NCI-H446 treated with DMSO at 0.1 percent for 48 hours (cell line): ENCODE measurements at places on chromosomes 3 and 15.

DNA sequence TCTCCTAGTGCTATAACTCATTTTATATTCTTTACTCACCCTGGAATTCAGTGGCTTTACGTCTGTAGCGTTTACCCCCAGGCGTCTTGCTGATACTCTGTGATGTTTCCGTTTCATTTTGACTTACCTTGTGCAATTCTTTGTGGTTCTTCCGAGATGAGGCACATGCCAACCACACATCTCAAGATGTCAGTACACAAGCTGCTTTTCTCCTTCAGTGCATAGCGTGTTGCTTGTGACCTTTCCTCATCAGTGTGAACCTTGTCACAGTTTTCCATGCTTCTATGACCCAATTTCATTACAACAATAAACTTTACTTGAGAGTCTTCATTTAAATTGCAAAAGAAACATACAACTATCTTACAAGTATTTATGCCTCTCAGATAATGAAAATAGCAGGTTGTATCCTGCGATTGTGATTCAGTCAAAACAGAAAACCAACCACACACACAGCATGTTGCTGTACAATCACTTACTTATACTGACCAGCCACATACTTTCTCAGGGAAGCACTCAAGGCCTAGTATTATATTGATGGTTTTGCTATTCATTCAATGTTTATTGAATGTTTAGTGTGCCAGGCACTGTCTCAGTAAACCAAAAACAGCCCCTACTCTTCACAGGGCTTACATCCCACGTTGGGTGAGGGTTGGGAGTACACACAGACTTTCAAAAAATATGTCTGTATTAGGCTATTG lies 4.6 kb upstream of the TBL1XR1 start:
- no peak for DNase-seq

DNA sequence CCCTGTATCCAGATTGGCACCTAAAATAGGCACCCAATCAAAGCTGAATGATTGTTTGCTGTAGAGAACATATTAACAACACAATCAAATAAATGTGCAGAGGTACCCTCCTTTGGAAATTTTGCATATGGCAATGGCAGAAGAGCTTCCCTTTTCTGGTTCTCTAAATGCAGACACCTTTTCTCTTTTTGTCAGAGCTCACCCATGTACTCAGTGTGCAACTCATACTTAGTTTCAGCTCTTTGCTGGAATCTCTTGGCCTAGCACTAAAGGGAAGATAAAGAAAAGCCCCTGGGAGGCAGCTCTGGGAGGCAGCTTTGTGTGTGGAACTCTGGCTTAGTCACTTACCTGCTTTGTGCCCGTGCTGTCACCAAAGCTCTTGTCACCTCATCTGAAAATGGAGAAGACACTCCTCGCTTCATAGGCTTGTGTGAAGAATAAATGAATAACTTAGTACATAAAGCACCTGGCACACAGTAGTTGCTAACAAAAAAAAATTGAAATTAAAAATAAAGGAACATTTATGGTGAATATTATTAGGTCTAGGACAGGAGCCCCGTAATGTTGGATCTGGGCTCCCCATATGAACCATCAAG lies 28.8 kb downstream of the ST6GAL1 start:
- DNase-seq = no peak

GRCh38 chr15:94494732-94495131 lies 263.4 kb downstream of the MCTP2 start:
- DNase-seq = no peak

- no peak for DNase-seq
Measured at GRCh38 chr3:180196658-180197057, 159.9 kb upstream of the PEX5L start.

DNA sequence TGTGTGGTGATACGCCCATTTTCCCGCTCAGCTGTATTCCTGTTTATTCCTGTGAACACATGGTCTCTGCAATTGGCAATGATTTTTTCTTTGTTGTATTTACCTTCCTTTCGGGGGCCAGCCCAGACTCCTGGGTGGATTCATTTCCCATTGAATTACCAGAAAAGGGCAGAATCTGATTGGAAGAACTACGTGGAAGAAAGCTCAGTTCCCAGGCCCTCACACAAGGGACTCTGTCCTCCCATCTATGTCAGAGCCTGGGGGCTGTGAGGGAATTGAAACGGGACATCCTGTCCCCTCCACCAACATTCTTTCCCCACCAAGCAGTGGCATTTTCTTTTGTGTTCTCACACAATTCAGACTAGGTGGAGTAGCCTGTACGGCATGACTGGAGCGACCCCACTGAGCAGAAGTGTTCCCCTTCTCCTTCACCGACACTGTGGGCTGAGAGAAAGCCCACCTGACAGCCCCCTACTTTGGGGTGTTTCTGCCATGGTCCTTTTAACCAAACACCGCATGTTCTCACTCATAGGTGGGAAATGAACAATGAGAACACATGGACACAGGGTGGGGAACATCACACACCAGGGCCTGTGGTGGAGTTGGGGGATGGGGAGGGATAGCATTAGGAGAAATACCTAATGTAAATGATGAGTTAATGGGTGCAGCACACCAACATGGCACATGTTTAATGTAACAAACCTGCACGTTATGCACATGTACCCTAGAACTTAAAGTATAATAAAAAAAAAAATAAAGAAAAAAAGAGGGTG lies 32.1 kb upstream of the RFTN1 start:
- DNase-seq = no peak

GRCh38 chr15:39887832-39888231 lies 32.2 kb downstream of the GPR176 start:
- no peak for DNase-seq

DNA sequence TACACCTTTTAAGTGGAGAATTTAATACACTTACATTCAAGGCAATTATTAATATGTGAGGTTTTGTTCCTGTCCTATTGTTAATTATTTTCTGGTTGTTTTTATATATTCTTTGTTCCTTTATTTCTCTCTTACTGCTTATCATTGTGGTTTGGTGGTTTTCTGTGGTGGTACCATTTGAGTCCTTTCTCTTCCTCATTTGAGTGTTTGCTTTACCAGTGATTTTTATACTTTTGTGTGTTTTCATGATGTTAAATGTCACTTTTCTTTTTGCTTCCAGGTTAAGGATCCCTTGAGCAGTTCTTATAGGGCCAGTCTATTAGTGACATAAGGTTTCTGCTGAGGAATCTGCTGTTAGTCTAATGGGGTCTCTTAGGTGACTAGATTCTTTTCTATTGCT lies 116.5 kb downstream of the LRRK1 start:
- DNase-seq = no peak

GRCh38 chr3:10703875-10704274 lies 112.2 kb upstream of the SLC6A11 start:
- DNase-seq = no peak

GRCh38 chr3:15347063-15347736 lies 14.8 kb upstream of the SH3BP5 start:
- DNase-seq = no peak

- DNase-seq = no peak
Measured at GRCh38 chr3:186828340-186828739, 14.2 kb upstream of the ADIPOQ start.

DNA sequence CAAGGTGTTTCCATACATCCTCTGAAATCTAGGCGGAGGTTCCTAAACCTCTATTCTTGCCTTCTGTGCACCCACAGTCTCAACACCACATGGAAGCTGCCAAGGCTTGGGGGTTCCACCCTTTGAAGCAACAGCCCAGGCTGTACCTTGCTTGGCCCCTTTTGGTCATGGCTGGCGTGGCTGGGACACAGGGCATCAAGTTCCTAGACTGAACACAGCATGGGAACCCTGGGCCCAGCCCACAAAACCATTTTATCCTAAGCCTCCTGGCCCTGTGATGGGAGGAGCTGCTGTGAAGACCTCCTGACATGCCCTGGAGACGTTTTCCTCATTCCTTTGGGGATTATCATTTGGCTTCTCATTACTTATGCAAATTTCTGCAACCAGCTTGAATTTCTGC lies 739.0 kb upstream of the NECTIN3 start:
- no peak for DNase-seq

DNA sequence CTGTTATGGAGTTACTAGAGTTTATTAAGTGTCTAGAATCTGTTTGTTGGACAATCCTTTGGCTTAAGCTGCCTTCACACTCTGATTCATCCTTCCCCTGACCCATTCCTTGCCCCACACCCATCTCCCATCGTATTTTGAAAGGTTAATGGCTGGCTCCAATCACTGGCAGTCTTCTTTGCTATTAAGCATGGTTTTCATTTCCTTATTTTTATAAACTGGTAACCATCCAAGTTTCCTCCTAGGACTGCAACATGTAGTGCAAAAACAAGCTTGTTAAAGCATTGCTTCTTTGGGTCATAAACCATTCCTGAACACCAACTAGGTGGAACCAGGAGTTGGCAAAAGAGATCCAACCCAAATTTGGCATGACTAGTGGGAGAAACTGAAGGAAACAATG lies 148.4 kb downstream of the DTWD1 start:
- no peak for DNase-seq

DNA sequence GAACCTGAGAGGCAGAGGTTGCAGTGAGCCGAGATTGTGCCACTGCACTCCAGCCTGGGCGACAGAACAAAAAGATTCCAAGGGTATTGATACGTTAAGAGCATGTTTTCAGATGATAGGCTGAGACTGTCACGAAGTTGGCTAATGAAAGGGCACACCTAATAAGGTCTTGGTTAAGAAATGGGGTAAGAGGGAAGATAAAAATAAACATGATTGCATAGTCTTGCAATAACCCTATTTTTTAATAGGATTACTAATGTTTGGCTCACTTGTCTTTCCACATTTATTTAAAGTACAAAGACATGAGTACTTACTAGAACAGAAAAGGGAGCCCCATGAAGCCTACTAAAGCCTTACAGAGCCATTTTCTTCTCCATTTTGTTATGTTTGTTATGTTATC lies 109.0 kb downstream of the FRMD4B start:
- DNase-seq = no peak

DNA sequence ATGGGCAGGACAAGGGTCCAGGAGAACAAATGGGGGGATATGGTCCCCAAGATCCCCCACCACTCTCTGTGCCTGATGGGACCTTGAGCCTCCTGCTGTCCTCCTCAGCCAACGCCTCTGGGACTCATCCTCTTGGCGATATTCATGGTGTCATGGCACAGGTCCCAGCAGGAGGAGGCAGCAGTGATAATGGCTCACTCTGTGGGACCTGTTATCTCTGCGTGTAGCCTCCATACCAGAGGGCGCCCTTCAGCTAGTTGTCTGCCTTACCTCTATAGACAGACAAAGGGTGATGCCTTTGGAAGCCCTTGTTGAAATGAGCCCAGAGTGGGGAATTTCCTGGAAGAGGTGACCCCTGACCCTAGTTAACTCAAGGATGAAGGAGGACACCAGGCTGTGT lies 7.4 kb downstream of the ZBTB47 start:
- no peak for DNase-seq

DNA sequence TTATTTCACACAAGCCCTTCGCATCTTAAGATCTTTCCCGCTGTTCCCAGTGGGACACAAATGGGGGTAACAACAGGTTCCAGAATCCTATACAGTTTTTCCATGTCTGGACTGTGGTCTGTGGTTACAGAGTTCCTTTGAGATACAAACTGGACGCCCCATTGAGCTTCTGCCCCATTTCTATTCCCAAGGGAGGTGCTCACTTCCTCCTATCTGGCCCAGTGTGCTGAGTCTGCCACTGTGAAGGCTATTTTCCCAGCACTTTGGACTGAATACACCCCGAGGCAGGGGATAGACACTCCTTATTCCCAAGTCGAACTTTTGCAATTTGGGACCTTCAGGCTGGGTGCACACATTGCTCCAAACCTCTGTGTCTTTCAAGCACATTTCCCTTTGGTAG lies 44.0 kb downstream of the MESD start:
- DNase-seq = no peak

GRCh38 chr15:48719668-48720067 lies 74.2 kb upstream of the FBN1 start:
- no peak for DNase-seq

GRCh38 chr3:115004201-115005140 lies 142.6 kb downstream of the ZBTB20 start:
- DNase-seq = no peak

DNA sequence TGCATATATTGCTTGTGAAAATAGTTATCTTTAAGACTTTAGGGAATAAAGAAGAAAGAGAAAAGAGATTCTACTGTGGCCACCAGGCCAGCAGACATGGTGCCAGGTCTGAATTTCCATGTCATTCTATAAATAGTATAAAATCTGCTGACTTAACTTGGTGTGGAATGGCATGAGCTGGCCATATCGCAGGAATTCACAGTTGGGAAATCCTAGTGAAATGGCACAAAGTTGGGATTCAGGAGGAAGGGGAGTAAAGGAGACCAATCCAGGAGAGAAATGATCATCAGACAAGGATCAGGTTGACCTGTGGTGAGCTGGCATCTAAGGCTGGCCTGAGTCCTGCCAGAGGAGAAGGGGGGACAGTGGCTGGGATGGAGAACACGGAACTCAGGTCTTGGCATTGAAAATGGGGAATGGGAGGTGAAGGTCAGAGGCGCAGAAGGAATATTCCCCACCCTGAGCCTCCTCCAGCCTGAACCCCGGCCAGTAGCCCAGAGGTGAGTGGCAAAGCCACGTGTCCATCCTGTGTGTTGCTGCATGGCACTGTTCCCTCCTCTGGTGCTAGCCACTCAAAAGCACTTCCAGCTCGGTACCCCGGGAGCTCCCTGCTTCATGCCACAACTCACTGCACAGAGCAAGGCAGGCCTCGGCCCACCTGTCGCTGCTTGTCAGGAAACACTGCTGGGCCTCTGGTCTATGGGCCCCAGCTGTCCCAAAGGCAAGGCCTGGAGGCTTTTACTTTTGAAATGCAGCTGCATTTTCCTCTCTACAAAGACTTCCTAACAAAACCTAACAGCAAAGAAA lies 51.4 kb downstream of the SSUH2 start:
- no peak for DNase-seq

DNA sequence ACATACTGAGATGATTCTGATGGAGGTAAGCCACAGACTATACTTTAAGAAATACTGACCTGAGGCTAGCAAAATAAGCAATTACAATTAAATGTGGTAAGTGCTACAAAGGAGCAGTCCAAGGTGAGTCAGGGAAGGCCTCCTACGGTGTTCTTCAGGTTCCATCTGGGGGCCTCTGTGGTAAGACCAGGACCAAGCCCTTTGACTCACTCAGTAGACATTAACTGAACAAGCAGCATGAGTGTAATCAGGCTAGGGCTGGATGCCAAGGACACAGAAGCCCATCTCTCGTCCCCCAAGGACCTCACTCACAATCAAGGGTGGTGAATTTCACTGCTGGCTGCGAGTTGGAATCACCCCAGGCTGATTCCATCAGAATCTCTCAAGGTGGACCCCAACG lies 37.3 kb downstream of the DZIP1L start:
- DNase-seq = no peak

GRCh38 chr3:176293276-176293675 lies 904.0 kb downstream of the TBL1XR1 start:
- no peak for DNase-seq

DNA sequence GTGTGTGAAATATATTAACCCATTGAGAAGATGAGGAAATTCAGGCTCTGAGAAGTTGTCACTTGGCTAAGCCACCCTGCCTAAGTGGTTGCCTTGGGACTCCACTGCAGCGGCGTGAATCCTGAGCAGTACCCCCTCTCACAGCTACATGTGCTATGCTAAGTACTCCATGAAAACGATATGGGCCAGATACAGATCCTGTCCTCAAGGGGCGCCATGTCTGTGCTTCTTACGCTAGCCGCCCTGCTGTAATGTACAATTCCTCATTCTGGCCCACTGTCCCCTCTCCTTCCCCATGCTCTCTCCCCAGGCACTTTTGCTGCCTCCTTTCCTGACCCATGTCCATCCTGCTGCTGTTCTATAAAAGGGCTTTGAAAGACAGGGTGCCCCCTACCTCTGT lies 140.3 kb downstream of the FEZF2 start:
- DNase-seq = no peak
